ENCODE measurements at places on chromosomes 3 and 15.

GRCh38 chr3:120742849-120743365 lies 363 bp downstream of the GTF2E1 start:
- no peak for DNase-seq

DNA sequence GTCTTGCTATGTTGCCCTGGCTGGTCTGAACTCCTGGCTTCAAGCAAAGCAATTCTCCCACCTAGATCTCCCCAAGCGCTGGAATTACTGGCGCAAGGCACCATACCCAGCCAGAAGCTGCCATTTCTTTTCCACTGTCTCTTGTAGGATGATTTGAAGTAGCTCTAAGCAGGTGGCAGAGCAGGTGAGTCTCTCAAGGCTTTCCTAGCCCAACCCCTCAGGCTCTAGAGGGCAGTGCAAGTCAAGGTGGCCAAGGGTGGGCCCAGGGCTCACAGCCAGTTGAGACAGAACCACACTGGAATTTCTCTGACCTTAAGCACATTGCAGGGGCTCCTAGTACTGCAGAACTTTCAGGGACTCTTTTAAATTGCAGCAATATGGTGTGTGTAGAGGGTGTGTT lies 15.6 kb upstream of the DAG1 start:
- peak; percentile 29 for DNase-seq

GRCh38 chr3:123795471-123796251 lies 88.5 kb downstream of the MYLK start:
- no peak for DNase-seq

GRCh38 chr3:9902372-9903237 lies at the start of gene IL17RE:
TSS of gene IL17RE (plus strand) at chr3:9902848. CDS start at chr3:9902933, 85 bp downstream.
- no peak for DNase-seq

- DNase-seq: no peak
Observed at GRCh38 chr3:155488671-155489070, 195.2 kb upstream of the STRIT1 start.

GRCh38 chr3:17894434-17895060 lies 152.1 kb upstream of the TBC1D5 start:
- no peak for DNase-seq

DNA sequence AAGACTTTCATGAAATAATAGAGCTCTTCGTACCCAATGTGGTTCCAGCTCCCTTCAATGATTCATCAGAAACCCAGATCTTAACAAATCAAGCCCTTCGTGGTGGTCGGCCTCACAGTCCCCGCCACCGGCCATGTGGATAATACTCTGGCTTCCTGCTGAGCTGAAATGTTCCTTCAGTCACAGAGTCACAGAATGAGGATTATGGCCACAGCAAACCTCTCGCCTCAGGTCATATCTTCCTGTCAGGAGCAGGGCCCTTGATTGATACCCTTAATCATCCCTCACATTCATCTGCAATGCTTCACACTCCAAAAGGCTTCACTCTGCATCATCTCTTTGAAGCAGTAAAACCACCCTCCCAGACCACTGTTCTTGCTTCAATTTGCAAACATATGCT lies 452.6 kb downstream of the OCA2 start:
- DNase-seq: no peak

DNA sequence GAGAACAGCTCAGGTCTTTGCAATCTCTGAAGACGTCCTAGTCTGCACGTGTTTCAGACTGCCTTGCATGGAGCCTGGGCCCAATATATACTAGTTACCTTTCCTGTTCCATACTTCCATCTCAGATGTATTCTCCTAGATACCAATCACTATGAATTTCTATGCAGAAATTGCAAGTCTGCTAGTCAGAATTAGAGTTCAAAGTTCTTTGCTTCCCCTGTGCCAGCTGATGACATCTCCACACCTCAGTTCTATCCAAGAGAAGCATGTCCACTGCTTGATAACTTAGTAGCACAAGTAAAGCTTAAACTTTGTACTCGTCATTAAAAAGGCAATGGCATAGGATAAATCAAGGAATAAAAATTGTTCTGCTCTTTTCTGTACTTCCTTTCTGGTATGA lies 133.6 kb upstream of the PLXND1 start:
- DNase-seq: no peak

- DNase-seq: no peak
Observed at GRCh38 chr3:108175352-108175751, 46.9 kb downstream of the IFT57 start.

DNA sequence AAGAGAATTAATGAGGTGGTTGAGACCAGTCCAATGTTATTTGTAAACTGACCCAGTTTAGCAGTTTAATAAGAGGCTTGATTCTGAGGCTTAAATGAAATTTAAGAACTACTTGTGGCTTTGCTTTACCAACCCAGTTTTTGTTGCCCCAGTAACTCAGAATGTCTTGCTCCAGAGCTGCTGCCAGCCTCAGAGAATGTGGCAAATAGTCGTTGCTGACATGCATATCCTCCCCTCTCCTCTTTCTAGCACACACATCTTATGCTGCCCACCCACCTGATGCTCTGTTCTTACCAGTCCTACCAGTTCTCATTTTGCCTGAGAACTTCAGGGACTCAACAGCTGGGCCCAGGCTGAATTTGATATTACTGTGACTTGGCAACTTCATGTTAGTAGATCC lies 92.4 kb upstream of the TSC22D2 start:
- no peak for DNase-seq

DNA sequence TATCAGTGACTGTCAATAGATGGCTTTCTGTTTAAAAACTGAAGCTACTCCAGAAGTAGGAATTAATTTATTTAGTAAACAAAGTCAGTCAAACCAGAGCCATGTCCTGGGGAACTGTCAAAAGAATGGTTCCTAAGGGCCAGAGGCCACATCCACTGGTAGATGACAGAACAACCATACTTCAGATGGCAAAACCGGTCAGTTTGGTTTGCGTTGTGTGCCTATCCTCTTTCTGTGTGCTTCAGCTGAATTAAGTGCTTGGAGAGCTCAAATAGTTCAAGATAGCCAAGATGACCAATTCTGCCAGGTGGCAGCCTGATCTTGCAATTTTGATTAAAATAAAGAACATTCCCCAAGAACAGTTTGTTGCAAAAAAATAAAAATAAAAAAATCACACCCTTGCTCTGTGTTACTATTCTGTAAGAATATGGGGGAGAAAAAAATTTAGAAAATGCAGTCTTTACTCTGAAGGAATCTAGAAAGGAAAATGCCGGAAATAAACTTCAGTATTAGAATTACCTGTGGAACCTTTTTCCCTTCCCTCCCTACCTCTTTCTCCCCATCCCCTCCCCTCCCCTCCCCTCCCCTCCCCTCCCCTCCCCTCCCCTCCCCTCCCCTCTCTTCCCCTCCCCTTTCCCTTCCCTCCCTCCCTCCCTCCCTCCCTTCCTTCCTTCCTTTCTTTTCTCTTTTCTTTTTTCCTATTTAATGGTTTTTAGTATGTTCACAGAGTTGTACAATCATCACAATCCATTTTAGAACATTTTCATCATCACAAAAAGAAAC lies 2.5 kb downstream of the MAP3K13 start:
- DNase-seq: no peak

GRCh38 chr3:9787714-9788113 lies 4.6 kb downstream of the TADA3 start:
- no peak for DNase-seq

- DNase-seq: no peak
Observed at GRCh38 chr3:130795396-130795795, 48.8 kb upstream of the PIK3R4 start.

DNA sequence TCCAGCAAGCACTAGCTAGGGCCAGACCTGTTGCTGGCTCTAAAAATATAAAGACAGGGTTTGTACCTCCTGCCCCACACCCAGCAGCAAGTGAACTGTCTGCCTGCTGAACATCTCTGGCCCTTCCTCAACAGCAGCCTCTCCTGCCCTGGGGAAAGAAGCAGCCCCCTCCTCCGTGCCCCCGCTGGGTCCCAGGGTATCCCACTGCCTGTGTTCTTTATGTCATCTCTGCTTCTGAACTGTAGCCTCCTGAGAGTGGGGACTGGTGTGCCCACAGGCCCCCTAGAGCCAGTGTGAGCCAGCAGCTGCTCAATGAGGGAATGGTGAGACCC lies 54.5 kb downstream of the ACAD9 start:
- DNase-seq: no peak

- DNase-seq: no peak
Observed at GRCh38 chr3:171860830-171861535, 17.8 kb downstream of the TMEM212 start.

- no peak for DNase-seq
Observed at GRCh38 chr3:182971637-182972036, 8.7 kb downstream of the DCUN1D1 start.

DNA sequence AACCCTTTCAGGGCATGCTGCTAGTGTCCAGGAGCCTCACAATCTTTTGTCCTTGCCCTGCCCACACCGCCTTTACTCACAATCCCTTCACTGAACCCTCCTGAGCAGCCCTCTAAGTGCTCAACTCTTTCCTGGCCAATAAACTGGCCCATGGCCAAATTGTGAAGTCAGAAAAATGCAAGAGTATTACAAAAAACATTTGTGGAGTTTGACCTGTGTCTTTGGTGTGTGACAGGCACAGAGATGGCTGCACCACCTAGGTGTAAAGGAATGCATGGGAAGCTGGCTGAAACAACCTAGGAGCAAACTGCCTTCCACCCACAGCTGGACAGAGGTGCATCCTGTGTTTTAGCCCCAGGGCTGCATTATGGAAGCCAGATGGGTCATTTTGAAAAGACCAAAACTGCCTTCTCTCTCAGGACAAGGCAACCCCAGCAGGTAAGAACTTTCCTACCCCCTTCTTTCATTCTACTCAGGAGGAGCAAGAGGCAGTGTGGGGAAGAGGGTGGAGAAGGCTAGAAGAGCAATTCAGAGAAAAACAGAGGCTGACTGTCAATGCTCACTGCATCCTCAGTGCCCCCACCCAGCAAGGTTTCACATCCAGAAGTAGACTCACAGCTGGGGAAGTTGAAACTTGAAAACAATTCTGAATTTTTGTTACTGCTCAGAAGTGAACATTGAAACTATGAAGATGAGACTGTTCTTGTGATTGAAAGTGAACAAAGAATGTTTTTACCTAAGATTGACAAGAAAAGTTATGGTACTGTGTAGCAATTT lies 78.6 kb downstream of the TRIM42 start:
- DNase-seq: no peak

DNA sequence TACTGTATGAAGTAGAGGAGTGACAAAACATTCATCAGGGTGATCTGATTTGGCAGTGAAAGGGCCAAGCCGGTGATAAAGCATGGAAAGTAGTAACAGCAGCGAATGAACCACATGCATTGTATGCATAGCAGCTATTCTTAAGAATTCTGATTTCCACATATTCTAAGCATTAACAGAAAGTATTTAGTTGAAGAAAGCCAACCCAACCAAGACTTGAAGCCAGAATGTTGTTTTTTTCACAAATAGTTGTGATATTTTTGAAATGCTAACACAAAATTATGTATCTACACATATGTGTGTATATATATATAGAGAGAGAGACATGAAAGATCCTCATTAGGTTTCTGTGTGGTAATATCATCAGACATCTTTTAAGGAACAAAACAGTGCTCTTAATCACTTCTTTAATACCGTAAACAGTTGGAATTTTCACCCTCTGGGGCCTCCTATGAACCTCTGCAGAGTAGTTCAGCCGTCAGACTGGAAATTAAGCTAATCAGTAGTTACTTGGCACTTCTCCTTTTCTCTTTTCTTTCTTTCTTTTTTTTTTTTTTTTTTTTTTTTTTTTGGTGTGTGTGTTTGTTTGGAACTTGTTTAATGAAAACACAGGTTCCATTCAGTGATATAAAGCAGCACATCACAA lies 139.6 kb downstream of the CMSS1 start:
- no peak for DNase-seq

- DNase-seq: no peak
Observed at GRCh38 chr3:56415652-56416051, 52.6 kb downstream of the ERC2 start.

- DNase-seq: no peak
Observed at GRCh38 chr15:40836020-40836419, 7.5 kb upstream of the PPP1R14D start.

DNA sequence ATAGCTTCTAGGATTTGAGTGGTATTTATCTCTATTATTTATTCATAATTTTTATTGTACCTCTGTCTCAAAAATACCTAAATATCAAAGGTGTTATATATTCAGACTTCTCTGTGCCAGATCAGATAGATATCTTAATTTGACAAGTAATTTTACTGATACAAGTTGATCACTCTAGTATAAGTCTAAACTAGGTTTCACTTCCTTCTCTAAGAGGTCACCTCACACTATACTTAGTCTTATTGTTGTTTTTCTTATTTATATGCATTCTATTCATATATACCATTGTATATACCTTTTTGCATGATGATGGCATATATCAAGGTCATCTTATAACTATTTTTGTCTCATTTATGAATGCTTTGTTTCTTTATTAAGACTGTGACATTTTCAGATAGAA lies 26.4 kb upstream of the HGD start:
- no peak for DNase-seq

- peak; percentile 17 for DNase-seq
Observed at GRCh38 chr3:188446014-188446413, 292.1 kb downstream of the LPP start.

DNA sequence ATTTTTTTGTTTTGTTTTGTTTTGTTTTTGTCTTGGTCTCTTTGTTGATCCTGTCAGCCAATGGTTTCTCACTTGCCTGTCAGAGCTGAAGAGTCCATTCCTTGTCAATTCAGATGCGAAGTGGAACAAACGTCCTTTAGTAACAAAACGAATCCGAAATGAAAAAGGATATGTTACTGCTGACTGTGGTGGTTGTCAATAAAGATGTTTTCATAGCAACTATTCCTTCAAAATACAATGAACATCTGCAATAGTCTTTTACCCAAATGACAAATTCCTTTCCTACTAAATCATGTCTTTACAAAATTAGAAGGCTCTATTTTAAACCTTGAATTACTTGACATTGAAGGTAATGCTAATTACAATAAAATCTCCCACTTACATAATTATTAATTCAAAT lies 134.7 kb downstream of the SERPINI1 start:
- DNase-seq: no peak

DNA sequence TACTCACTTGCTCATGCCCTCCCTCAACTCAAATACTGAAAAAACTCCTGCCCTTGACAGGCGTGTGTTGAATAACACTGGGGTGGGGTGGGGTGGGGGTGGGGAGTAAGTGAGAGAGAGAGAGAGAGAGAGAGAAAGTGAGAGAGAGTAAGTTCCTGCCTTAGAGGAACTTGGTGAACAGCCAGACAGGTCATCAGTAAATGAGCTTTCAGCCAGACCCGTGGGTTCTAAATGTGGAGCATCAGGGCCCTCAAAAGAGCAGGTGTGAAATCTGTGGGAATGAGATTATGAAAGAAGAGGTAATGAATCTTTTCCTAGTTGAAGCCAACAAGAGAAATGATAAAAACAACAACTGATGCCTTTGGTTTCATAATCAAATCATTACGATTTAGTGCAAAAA lies 134.4 kb upstream of the FAM3D start:
- DNase-seq: no peak

DNA sequence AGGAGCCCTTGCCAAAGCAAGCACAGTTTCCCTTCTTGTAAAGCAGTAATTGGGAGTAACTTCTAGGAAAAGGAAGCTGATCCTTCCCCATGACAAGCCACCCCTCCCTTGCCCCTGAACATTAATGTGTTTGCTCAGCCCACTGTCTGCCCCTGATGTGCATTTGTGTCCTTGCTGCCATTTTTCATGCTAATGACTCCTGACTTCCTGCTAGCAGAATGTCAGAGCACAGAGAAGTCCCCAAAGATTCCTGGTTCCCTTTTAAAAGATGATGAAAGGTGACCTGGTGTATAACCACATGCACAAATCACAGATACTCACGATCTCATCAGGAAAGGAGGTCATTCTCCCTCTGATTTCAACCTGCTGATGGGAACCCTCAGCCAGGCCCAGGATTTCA lies 44.2 kb upstream of the WNT5A start:
- no peak for DNase-seq

- no peak for DNase-seq
Observed at GRCh38 chr15:28167042-28167441, 67.9 kb upstream of the OCA2 start.

- DNase-seq: no peak
Observed at GRCh38 chr15:31023841-31024240, 32.4 kb upstream of the MTMR10 start.

Measured in GM13976 (cell line).